GM04504 (cell line): ENCODE measurements at places on chromosomes 2 and 18.

DNA sequence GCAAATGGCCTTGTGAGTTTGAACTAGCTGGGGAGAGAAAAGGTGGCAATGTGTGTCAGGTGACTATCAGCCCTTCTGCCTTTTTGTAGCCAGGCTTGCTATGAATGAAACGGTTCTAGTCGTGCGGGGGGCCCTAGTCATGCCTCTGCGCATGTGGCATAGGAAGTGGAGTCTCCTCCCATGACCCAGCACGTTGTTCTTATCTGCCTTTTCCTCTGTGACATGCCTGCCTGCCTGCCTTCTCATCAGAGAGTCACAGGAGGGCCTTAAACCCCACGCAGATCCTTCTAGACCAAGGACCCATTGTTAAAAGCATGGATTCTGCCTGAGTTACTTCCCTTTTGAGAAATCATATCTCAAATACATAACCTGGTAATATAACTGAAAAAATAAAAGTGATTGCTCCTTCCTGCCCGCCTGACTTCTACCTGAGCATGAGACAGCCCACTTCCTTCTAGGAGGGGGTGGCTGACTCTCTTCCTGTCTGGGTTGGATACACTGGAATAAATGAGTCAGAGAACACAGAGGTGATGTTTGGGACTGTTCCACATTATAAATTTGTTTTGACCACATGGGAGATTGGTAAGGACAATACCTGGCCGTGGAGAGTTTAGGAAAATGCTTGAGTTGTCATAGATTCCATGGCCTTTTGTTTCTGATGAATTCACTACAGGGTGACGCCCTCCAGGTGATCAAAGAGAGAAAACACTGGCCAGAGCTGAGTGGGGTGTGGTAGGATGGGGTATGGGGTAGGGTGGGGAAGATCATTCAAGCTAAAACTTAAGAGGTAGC lies 49.8 kb downstream of the FBLN7 start:
- no peak for DNase-seq

DNA sequence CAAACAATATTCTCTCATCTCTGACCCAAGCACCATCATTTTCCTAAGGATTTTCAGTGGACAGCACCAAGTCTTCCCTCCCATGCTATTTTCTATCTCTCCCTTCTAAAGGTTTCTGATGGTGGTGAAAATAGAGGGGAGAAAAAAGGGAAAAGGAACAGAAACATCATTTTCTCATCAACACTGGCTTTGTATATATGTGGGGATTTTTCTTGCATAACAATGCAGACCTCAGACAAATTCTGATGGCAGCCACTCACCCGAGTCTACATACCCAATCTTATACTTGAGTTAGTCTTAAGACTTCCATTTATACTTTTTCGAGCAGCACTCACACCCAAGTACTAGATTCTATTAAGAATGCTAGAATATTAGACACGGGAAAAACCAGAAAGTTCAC lies 95.8 kb downstream of the TMEM163 start:
- DNase-seq = no peak

DNA sequence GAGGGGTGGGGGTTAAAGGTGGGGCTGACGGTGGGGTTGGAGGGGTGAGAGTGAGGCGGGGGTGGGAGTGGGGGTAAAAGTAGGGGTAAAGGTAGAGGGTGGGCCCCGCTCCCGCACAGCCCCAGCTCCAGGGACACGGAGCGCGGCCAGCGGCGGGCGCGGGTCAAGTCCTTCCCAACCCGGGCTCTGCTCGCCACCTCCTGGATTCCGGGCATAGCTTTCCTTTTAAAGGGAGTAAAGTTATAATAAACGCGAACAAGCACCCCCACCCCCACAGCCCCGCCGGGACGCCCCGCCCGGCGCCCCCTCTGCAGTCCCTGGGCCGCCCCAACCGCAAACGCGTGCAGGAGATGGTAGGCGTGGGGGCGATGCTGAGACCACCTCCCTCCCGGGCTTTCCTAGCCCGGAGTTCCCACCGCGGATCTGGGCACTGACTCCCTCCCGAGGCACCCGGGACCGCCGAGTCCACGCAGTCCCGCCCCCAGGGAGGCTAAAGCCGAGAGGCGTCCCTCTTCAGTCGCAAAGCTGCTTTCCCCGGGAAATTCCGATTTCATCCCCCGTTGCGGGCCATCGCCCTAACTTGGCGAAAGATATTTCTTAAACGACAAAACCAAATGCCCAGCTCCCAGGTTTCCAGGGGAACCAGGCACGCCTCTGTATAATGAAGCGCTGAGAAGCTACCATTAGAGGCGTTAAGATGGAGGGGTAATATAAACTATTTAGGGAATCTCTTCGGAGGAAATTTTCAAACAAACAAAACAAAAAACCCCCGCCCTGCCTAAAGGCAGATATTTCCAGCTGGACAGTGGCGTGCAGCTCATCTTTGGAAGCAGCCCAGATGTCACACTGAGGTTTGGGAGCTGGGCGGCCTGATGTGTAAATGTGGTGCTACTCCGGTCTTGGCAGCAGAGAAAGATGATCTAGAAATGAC lies at the start of gene LIMS2:
Gene LIMS2, minus strand, starts transcription at position 200 of the 931 bp plus-strand sequence. CDS start 506 bp downstream, outside the sequence.
- DNase-seq = peak; percentile 42

DNA sequence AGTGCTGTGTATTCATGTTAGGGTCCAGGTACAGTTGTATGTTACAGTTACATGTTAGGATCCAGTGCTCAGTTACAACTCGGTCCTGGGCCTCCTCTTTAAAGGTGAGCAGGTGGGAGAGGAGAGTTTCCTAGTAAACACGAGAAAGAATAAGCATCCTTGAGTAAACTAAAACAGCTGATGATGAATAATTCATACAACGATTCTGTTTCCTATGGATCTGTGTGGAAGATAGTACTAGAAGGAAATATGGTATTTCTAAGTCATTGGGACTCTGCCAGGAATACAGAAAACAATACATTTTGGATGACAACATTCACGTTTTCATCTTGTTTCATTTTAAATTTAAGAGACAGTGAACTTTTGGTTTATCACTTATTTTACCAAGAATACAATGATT lies 29.5 kb downstream of the SNTG2 start:
- no peak for DNase-seq

DNA sequence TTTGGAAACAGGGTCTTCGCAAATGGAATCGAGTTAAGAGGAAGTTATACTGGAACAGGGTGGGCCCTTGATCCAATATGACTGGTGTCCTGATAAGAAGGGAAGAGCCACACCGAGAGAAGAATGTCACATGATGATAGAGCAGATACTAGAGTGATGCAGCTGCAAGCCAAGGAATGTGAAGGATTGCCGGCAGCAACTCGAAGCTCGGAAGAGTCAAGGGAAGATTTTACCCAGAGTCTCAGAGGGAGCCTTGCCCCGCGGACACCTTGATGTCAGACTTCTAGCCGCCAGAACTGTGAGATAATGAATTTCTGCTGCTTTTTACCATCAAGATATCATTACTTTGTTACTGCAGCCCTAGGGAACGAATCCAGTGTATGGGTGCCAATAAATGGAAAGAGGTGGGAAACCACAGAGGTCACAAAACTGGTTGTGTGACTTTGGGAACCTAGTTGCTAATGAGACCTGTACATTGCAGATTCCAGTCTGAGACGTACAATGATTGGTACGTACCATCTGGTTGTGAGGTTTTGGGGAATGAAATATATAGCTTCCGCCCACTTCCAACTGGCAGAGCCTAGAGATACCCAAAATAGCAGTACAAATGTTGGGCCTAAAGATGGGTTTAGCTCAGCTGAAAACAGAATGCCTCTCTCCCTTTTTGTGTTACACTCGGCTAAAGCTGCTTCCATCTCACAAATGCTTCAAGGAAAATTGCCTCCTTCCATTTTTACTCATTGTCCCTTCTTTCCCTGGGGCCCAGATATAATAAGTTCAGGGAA lies 28.6 kb upstream of the VWA3B start:
- DNase-seq = no peak

GRCh38 chr2:216880509-216881184 lies 20.8 kb upstream of the TNP1 start:
- no peak for DNase-seq

GRCh38 chr2:11833601-11834000 lies 87.2 kb downstream of the LPIN1 start:
- DNase-seq = peak; percentile 74

DNA sequence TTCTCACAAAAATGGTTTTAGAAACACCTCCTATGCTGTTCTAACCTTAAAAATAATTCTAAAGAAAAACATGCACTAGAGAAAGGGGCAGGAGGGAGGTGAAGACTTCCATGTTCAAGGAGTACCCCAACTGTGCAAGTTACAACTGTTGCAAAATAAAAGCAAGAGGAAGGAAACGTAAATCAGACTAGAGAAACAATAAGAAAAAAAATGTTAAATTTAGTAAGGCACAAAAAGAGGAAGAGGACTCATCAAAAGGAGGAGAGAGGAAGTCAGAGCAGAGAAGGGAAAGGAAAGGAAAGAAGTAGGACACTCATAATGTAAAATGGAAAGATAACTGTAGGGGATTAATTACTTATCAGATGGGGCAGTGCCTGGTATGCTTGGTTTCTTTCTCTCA lies 34.1 kb downstream of the RAPH1 start:
- no peak for DNase-seq

GRCh38 chr18:48356909-48357631 lies 52.1 kb downstream of the ZBTB7C start:
- no peak for DNase-seq

DNA sequence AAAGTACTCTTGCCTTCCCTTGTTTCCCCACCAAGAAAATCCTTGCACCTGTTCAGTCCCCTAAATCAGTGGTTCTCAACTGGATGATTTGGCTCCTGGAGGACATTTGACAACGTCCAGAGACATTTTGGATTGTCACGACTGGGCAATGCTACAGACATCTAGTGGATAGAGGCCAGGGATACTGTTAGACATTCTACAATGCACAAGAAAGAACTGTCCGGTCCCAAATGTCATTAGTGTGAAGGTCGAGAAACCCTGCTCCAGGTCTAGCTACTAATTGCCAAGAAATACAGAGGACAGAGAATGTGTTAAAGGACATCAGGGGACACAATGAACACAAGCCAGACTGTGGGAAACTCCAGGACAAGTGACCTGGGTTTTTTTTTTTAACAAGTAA lies 60.0 kb downstream of the LRP2 start:
- no peak for DNase-seq

DNA sequence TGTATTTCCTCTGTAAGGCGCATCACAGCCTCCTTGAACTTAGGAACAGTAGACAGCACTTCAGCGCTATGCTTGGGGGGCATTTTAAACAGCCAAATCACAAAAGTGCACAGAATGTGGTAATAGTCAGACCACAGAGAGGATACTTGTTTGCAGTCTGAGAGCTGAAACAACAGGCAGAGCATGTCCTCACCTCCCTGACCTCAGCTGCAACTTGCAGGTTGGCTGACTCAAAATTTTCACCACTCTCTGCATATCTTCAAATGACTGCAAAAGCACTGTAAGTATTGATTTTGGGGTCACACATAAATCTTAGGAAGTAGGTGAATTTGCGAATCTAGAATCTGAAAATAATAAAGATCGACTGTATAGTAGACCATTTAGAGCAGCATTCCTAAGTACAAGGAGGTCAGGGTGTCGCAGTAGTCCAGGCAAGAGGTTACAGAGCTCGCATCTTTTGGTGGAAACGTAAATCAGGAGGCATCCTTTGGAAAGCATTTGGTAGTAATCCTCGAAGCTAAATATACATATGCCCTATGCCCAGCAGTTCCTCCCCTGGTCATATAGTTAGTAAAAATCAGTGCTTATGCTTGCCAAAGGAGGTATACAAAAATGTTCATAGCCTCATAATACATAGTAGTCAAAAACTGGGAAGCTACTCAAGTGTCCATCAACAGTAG lies 108.2 kb upstream of the MYCN start:
- no peak for DNase-seq

- no peak for DNase-seq
Observed at GRCh38 chr18:75221397-75221796, 10.8 kb downstream of the TSHZ1 start.

DNA sequence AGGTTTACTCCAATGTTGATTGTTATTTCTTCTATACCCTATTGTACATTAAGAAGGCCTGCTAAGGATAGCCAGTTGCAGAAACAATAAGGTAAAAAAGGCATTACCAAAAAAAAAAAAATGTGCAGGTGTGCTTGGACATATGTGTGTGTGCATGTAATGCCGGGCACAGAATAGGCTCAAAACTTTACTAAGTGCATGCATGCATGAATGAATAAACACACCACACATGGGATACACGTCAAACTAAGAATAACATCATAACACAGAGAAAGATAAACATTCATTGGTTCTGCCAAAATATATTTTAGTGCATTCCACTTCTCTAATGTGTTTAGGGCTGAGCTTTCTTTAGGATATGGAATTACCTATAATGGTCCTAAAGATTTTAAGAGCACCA lies 298.2 kb downstream of the TCF4 start:
- DNase-seq = no peak

GRCh38 chr18:69626643-69627242 lies 226.1 kb downstream of the DOK6 start:
- no peak for DNase-seq

GRCh38 chr2:119517433-119517832 lies 6.8 kb downstream of the SCTR start:
- DNase-seq = peak; percentile 16

DNA sequence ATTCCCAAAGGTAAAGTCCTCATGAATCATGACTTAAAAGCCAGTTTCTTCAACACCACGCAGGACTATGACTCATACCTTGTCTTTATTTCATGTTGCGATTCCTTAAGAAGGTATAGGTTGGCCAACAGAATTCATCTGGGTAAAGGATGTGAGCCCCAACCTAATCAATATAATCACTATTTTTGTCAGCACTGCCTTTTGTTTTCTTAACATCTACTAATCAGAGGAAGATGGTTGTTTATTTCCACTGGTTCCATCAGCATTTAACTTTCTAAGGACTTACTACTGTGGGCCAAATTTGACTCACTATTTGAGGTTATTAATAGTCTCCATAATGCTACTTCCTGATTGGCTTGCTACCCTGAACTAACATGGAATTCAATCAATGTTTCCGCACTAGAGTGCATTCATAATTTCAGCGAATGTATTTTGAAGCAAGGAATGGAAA lies 78.6 kb downstream of the SCG2 start:
- no peak for DNase-seq

DNA sequence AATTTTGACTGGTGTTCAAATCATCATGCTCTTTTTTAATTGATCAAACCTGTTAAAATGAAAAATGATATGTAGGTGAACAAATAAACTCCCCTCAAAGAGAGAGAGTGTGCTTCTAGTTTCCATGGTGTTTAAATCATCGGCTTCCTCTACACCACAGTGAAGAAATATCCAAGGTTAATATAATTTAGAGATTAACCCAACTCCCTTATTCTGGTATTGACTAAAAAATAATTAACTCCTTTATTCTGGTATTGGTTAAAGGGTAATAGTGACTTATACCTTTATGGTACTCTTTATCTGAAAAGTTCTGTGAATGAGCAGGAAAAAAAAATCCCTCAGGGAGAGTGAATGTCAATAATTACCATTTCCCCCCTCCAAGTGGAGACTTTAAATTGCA lies 93.1 kb downstream of the SPATS2L start:
- DNase-seq = no peak
